Endodermal cell (in vitro differentiated cells): ENCODE measurements at places on chromosomes 2 and 18. TPM values are rescaled to one million over a fixed set of nuclear protein-coding genes. Genes with fewer than 3 reads are reported as not detected.
A peak's percentile ranks its signal among the peaks of the same experiment; 100 is the strongest.

The TMEM163 gene
- total RNA-seq, result 0.20 TPM in 1 of 2 replicates, not detected in the other

The ZC3H6 gene
- 7.0 and 8.0 TPM in 2 replicates for total RNA-seq

The BCL11A gene
- 16.3 and 16.7 TPM in 2 replicates for total RNA-seq

The TNS1 gene
- 3.3 and 3.5 TPM in 2 replicates for total RNA-seq

The LYPD6 gene
- 1.8 to 10.2 TPM (median 8.5 TPM) in 3 replicates for total RNA-seq

The STK17B gene
- 6.2 TPM in 2 replicates for total RNA-seq

The SOCS6 gene
- 28.2 and 30.9 TPM in 2 replicates for total RNA-seq

The PTH2R gene
- total RNA-seq, result 0.11 and 0.37 TPM in 2 replicates

DNA sequence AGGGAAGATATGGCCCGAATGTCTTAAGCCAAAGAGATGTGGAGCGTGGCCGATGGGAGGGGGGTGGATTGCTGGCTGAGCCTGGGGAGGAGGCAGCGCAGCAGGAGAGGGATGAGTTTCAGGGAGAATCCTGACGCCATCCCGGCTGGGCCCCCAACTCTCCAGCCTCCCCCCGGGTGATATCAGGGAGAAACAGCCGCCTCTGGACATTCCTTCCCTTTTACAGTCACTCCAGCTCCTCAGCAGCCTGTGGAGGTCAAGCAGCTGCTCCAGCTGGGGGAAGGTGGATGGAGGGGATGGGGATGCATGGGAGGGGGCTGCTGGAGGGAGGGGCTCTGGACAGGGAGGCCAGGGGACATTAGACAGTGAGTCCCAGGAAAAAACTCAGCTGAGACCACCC, 9.5 kb upstream of the DES start:
- DNase-seq, result no peak
- H3K4me1 ChIP-seq, result no peaks in the 10 kb centered on the region
- H3K27me3 ChIP-seq, result no peaks in the 10 kb centered on the region
- H3K4me3 ChIP-seq, result no peak overlapping the region

DNA sequence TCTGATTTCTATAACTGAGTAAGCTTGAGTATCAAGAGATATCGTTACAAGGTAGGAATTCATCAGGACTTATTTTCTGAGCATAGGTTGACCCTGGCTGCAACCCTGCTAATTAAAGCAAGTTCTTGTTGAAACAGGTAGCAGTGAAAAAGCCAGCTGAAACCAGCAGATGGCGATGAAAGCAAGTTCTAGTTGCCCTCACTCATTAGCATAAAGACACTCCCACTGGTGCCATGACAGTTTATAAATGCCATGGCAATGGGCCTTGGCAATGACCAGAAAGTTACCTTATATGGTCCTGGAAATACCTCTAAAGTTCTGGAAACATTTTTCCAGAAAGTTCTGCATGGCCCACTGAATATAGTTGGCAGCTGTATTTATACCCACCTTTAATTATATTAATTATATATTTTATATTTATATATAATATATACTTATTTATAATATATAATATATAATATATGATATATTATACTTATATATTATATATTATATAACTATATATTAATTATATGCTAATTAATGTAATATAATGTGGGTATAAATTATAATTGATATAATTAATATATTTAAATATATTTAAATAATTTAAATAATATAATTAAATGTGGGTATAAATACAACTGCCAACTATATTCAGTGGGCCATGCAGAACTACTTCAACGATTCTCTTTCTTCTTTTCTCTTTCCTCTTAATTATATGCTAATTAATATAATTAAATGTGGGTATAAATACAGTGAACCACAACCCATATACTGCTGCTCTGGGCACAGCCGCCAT, 188.0 kb downstream of the CDH7 start:
- no peaks in the 10 kb centered on the region for H3K36me3 ChIP-seq
- peaks cover 4% of the 10 kb centered on the region for H3K4me1 ChIP-seq
- peak; percentile 88 for DNase-seq
- H3K4me3 ChIP-seq, result no peak overlapping the region

- DNase-seq, result no peak
- H3K4me3 ChIP-seq, result no peak overlapping the region
- H3K27me3 ChIP-seq, result no peaks in the 10 kb centered on the region
- H3K4me1 ChIP-seq, result no peaks in the 10 kb centered on the region
- H3K27ac ChIP-seq, result peak overlapping the region; percentile 12
- H3K36me3 ChIP-seq, result peaks cover 4% of the 10 kb centered on the region
Observed at GRCh38 chr2:105309147-105309545, 20.4 kb downstream of the TGFBRAP1 start.

- H3K4me3 ChIP-seq, result no peak overlapping the region
- no peaks in the 10 kb centered on the region for H3K36me3 ChIP-seq
- no peaks in the 10 kb centered on the region for H3K4me1 ChIP-seq
- H3K27ac ChIP-seq, result no peak overlapping the region
Observed at GRCh38 chr18:63137999-63138435, 181.6 kb downstream of the BCL2 start.

DNA sequence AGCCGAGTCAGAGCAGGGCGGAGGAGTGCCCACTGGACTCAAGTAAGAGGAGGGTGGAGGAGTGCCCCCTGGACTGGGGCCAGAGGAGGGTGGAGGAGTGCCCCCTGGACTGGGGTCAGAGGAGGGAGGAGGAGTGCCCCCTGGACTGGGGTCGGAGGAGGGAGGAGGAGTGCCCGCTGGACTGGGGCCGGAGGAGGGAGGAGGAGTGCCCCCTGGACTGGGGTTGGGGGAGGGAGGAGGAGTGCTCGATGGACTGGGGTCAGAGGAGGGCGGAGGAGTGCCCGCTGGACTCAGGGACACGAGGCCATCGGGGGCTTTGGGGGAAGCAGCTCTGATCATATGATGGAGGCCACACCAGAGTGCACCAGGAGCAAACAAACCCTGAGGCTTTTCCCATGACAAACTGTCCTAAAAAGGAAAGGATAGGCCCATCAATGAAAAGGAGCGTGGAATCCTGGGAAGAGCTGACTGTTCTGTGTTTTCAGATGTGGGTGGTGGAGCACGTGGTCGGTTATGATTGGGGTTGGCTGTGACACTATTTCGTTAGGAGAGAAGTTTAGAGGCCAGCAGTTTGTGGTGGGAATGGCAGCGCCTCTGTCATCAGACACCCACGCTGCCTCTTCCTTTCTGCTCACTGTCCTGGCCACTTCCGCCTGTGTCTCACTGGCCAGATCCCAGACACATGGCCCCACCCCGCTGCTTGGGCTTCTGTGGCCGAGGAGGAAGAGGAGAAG, 24.5 kb upstream of the HPCAL1 start:
- H3K4me3 ChIP-seq, result no peak overlapping the region
- H3K36me3 ChIP-seq, result no peaks in the 10 kb centered on the region
- H3K27me3 ChIP-seq, result no peaks in the 10 kb centered on the region
- no peaks in the 10 kb centered on the region for H3K4me1 ChIP-seq

DNA sequence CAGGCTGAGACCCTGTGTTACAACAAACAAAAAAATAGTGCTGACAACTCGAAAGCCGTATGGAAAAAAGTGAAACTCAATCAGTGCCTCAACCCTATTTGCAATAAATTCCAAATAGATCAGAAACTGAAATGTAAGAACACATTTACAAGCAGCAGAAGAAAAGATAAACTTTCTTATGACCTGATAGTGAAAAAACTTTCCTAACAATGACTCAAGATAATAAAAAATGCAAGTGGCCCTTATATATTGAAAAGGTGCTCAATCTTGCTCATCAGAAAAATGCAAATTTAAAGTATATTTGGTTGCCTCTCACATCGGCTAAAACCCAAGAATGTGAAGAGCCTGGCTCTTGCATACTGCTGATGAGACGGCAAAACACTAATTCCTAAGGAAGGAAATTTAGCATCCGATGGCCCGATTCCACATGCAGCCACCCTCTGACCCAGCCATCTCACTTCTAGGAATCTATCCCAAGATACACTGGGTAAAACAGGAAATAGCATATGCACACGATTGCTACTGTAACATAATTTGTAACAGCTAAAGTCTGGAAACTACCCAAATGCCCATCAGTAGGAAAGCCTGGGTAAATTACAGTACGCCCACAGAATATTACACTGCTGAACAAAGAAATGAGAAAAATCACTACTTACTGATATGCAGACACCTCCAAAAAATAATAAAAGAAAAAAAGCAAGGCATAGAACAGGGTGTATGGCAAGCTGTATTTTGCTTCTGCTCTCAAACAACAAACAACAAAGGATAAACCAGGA, 56.8 kb downstream of the HDLBP start:
- H3K36me3 ChIP-seq, result peaks cover 95% of the 10 kb centered on the region
- H3K27me3 ChIP-seq, result no peaks in the 10 kb centered on the region
- H3K4me1 ChIP-seq, result no peaks in the 10 kb centered on the region
- DNase-seq, result no peak
- H3K4me3 ChIP-seq, result no peak overlapping the region

DNA sequence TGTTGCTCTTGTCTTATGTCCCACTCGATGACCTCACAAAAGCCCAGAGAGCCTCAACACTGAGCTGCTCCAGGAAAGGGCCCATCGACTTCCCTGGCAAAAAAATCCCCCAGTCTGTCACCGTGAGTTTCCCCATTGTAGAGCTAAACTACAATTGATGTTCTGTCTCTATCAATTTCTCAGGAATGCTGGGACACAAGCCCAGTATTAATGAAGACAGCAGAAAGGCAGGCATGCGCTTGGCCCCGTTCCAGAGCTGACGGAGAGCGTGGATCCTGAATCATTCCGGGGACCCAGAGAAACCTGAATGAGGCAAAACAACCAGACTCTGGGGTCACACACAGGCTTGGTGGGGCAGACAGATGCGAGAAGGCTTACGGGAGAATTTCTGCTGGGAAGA, 146.9 kb downstream of the TTC32 start:
- H3K36me3 ChIP-seq, result no peaks in the 10 kb centered on the region
- H3K27ac ChIP-seq, result no peak overlapping the region
- H3K4me3 ChIP-seq, result no peak overlapping the region
- no peaks in the 10 kb centered on the region for H3K4me1 ChIP-seq
- no peaks in the 10 kb centered on the region for H3K27me3 ChIP-seq
- DNase-seq, result no peak

DNA sequence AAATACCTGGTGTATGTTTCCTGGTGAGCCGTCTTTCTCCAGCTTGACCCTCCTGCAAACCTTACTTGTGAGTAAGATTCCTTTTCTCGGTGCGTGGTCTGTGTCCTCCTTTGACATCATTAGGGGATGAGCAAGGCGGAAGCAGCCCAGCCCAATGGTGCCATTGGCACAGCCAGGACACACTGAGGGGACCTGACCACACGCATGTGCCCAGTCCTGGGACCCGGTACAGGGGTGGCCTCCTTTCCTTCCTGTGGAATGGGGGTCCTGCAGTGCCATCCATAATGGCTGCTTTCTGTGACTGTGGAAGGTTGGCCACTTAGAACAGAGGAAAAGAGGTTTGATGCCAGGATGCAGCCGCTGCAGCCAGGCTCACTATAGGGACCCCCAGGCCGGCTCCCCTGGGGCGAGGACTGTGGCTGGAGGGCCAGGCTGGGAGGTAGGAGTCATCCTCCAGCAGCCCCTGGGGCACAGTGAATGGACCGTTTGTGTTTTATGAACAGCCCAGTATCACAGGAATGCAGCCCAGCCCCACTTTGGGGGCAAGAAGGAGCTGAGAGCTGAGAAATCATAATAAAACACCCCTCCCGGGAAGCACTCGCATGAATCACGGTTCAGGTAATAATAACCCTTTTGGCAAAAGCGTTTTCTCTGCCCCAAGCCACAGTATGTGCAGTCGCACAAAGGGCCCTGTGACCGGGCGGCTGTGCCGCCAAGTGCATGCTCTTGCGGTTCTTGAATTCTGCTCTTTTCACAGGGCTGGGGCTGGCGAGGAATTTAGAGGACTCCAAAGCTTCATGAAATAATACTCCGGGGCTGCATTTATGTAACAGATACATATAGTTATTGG, 73.2 kb downstream of the ASB1 start:
- no peak overlapping the region for H3K4me3 ChIP-seq
- no peaks in the 10 kb centered on the region for H3K4me1 ChIP-seq
- no peaks in the 10 kb centered on the region for H3K36me3 ChIP-seq
- H3K27ac ChIP-seq, result no peak overlapping the region
- no peak for DNase-seq

DNA sequence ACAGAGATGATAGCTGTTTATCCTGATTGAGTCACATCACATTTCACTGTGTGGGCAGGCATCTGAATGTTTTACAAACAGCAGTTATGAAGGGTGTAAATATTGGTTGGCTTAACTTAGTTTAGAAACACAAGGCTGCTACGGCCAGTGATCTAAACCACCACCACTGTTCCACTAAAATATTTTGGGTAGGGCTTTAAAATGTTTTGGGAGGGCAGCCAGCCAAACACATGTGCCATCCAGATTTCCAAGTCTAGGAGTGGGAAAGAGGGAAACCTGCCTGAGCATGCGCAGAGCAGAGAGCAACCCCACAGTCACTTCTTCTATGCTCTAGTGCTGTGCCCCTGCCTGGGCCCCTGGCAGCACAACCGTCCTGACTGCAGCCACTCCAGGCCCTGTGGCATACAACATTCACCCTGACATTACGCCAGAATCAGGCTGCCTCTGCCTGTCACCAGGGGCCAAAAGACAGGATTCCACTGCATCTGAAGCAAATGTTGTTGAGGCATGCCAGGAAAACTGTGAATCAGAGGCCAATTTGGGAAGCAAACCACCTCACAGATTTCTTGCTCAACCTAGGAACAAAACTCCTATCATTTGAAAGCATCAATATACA, 74.8 kb upstream of the COL5A2 start:
- DNase-seq, result peak; percentile 53
- peaks cover 4% of the 10 kb centered on the region for H3K4me1 ChIP-seq
- H3K4me3 ChIP-seq, result no peak overlapping the region
- H3K36me3 ChIP-seq, result no peaks in the 10 kb centered on the region

DNA sequence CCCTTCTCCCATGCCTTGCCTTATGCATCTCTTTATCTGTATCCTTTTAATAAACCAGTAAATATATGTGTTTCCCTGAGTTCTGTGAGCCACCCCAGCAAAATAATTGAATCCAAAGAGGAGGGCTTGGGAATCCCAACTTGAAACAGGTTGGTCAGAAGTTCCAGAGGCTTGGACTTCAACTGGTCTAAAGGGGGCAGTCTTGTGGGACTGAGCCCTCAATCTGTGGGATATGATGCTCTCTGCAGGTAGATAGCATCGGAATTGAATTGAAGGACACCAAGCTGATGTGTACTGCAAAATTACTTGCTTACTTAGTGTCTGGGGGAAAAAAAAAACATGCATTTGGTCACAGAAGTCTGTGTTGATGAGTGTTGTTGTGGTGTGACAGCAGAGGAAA, 1033.5 kb upstream of the TMEFF2 start:
- no peak overlapping the region for H3K27ac ChIP-seq
- no peaks in the 10 kb centered on the region for H3K4me1 ChIP-seq
- no peaks in the 10 kb centered on the region for H3K36me3 ChIP-seq

DNA sequence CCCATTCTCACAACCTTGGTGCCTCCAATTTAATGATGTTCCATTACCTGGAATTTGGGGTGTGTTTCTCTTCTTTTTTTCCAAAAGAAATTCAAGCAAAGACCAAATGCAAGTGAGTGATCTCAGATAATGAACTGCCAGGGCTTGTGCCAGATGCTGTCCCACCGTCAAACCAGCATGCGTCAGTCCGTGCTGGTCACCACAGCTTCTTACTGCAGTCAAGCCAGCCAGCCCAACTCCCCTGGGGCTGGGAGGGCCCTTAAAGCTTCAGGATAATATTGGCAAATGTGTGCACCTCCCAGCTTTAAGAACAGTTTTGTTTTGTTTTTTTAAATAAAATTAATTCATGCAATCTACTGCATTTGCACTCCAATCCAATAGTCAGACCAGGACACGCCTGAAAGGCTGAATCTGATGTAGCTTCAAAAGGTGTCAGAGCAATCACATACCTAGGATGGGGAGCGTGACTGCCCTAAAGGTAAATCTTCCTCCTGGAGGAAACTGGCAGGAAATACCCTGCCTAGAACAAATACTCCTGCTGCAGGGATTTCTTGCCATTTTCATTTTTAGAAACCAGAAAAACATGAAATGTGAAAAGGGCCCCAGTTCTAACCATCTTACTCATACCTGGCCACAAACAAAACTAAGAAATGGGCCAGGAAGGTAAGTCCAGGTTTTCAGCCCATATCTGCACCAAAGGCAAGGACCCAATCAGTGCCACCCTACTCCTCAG, 26.8 kb upstream of the SP3 start:
- no peaks in the 10 kb centered on the region for H3K36me3 ChIP-seq
- peaks cover 5% of the 10 kb centered on the region for H3K4me1 ChIP-seq
- H3K27me3 ChIP-seq, result no peaks in the 10 kb centered on the region
- no peak overlapping the region for H3K4me3 ChIP-seq
